Panc1 (cell line): ENCODE measurements at places on chromosomes 2 and 18. TPM values are rescaled to one million over a fixed set of nuclear protein-coding genes. Genes with fewer than 3 reads are reported as not detected.

LIMS3 gene
- total RNA-seq: 2.6 TPM

G6PC2 gene
- total RNA-seq: not detected

KIAA2012 gene
- not detected for total RNA-seq

CHST9 gene
- 0.05 TPM for total RNA-seq

AKAIN1 gene
- total RNA-seq: not detected

LMAN2L gene
- 31.5 TPM for total RNA-seq

AQP4 gene
- not detected for total RNA-seq

PLGLB1 gene
- 1.4 TPM for total RNA-seq

DNA sequence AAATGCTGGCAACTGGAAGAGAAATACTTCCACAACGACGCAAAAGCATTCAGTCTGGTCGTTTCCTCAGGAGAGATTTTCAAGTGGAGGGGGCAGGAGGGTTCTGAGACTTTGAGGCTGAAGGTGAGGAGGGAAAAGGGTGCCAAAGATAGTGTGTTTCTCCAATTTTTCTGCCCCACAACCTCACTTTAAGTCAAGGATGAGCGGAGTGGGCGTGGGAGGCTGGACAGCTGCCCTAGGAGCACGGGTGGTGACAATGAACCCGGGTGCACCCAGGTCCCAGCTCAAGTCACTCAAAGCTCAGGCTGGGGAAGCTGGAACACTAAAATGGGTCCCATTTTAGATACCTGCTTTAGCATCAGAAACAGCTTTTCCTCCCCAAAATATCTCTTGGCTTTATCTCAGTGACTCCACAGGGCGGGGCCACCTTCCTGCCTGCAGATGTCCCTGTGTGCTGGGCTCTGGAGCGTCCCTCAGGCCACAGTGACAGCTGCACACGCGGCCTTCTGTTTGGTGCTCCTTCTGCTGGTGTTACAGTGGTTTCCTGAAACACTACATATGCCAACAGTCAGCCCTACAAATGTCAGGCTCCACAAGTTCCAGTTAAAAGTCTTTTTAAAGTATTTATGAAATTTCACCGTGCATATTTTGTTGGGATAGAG, 1.4 kb upstream of the MBP start:
- DNase-seq: no peak

DNA sequence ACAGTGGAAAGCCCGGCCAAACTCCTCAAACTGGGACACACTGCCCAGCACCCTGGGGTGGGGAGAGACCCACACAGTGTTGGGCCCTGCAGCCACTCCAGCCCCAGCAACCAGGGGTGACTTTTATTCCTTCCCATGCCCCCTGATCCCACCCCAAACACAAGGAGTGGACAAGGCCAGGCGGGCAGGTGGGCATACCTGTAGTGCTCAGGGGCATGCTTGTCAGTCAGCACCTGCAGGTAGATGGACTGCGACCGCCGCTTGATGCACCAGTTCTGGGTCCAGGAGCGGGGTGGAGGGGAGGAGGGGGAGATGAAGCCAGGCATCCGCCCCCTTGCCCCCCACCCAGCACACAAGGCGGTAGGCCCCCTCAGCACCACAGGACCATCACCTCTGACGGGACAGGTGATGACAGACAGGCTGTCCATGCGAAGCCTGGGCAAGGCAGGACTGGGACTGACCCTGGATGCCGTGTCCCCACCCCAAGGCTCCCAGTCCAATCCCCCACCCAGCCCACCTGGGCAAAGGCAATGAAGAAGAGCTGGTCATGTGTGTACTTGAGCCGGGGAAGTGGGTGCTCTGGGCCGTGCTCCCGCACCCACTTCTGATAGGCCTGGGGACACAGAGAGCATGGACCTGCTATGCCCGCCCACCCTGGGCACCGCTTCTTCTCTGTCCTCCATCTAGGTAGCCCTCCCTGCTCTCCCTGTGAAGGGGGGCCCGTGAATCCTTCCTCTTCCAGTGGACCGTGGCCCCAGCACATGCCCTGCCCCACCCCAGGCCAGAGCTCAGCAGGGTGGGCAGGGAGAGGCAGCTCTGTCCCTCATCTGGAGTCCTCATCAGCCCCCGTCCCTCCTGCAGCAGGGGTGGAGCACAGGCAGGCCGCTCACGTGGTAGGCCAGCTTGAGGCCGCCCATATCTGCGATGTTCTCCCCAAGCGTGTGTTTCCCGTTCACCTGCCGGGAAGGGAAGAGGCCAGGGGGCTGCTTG, 7.1 kb downstream of the ECEL1 start:
- DNase-seq: no peak

GRCh38 chr2:83565181-83565580, 893.9 kb downstream of the SUCLG1 start:
- DNase-seq: no peak

DNA sequence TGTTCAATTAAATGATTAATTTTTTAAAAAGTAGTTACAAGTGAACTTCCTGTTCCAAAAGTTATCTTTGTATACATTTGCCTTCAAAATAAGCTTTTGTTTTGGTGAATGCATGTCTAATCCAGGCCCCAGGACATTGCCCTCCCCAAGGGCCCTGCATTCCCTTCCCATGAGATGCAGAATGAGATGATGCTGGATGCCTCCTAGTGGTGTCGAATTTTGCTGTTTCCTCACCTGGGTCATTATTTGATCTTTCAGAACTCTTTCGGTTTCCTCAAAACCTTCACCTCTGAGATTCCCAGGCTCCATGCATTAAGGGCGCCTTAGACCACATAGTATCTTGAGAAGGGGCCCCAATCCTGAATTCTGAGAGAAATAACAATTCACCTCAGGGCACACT, 728.8 kb downstream of the CNTNAP5 start:
- DNase-seq: no peak

DNA sequence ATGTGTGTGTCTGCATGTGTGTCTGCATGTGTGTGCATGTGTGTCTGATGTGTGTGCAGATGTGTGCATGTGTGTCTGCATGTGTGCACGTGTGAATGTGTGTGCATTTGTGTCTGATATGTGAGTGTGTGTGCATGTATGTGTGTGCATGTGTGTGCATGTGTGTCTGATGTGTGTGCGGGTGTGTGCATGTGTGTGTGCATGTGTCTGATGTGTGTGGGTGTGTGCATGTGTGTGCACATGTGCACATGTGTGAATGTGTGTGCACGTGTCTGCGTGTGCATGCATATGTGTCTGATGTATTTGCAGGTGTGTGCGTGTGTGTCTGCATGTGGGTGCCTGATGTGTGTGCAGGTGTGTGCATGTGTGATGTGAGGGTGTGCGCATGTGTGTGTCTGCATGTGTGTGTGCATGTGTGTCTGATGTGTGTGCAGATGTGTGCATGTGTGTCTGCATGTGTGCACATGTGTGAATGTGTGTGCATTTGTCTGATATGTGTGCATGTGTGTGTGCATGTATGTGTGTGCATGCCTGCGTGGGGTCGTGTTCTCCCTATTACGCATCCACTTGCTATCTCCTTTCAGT, 470.1 kb upstream of the HS6ST1 start:
- DNase-seq: no peak

DNA sequence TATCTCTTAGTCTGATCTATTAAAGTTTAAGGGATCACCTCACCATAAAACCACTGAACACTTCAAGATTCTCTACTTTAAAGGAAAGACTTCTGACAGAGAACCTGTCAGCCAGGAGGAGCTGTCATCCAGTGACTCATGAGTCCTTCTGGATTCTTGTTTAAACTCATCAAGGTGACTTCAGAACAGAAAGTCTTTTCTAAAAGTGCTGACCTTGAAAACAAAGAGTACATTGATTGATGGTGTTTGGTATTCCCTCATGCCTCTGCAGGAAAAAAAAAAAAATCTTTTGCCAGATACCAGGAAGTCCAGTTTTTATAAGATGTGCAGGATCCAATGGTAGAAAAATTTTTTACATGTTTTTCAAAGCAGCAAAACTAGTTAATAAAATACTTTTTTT, 12.3 kb downstream of the DSG2 start:
- no peak for DNase-seq

- DNase-seq: no peak
Observed at GRCh38 chr18:5463390-5463789, 80.4 kb downstream of the EPB41L3 start.

DNA sequence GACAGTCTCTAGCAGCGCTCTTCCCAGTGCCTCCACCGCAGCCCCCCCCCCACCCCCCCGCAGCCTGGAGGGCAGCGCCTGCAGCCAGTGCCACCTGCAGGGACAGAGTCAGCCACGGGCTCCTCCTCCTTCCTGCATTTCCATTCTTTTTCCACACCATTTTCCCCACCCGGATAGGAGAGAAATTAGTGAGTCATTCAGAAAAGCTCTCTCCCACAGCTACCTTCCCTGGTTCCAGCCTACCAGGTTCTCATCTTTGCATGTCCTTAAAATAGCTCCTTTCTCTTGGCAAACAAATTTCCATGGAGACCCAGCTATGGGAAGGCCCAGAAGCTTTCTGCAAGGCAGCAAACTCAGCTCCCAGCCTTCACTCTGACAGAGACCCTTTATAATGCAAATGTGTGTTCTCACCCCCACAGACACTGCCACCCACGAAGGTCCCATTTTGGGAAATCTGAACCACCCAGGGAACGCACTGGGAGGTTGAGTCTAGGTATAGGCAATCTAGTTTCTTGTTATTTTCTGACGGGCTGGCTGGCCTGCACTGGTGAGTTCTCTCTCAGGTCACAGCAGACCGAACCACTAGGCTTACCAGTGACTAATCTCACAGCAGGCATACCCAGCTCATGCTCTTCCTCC, 41.8 kb upstream of the ATG16L1 start:
- DNase-seq: no peak

- DNase-seq: no peak
Observed at GRCh38 chr2:202682274-202682673, 47.5 kb downstream of the FAM117B start.

- no peak for DNase-seq
Observed at GRCh38 chr2:159455330-159455918, 160.9 kb downstream of the BAZ2B start.

- no peak for DNase-seq
Observed at GRCh38 chr2:113877711-113878598, 11.9 kb upstream of the ACTR3 start.

DNA sequence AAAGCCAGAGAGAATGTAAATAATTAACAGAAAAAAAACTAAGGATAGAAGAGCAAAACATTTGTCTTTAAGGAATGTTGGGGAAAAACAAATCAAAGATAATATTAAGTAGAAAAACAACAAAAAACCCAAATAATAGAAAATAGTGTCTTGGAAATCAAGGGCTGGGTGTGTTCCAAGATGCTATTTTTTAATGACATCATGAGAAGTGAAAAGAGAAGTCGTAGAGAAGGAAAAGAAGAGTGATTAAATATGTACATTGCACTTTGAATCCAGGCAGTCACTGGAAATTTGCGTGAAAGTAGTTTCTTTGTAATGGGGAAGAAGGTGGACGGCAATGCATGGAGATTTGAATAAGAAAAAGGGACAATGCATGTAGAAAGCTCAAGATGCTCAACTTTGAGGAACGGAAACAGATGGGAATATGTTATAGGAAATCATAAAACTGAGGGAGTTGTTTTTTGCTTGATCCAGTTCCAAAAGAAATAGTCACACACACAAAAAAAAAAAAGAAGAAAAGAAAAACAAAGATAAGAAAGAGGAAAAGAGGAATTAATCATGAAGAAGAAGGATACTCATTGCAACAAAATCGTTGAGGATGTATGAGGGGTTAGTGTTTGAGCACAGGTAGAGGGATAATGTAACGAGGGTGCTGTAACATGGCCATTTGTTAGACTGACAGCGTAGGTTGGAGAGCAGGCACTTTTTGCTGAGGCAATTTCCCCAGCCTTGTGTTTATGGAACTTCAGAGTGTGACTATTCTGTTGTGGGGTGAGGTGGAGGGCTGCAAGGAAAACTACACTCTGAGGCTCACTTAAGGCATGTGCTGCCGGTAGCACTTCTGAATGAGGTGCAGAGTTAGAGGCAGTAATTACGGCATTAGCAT, 184.1 kb downstream of the CALCRL start:
- no peak for DNase-seq

GRCh38 chr2:1995987-1996386, 251.7 kb upstream of the PXDN start:
- no peak for DNase-seq

DNA sequence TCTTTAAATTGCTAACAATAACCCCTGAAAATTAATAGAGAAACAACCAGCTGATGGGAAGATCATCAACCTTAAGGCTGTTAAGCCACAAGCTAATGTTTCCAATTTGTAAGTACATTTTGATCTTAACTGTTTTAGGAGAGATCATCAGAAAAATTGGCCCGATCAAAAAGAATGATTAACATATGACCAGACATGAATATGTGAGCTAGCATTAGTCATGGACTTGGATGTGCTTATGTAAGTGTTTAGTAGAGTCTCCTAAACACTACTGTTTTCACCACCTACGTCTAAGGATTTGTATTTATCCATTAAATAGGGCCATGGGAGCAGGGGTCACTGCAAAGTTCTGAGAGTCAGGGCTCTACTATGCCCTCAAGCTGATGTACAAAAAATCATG, 4.3 kb downstream of the LMAN1 start:
- DNase-seq: no peak

GRCh38 chr2:143452817-143453451, 323.7 kb downstream of the ARHGAP15 start:
- no peak for DNase-seq

DNA sequence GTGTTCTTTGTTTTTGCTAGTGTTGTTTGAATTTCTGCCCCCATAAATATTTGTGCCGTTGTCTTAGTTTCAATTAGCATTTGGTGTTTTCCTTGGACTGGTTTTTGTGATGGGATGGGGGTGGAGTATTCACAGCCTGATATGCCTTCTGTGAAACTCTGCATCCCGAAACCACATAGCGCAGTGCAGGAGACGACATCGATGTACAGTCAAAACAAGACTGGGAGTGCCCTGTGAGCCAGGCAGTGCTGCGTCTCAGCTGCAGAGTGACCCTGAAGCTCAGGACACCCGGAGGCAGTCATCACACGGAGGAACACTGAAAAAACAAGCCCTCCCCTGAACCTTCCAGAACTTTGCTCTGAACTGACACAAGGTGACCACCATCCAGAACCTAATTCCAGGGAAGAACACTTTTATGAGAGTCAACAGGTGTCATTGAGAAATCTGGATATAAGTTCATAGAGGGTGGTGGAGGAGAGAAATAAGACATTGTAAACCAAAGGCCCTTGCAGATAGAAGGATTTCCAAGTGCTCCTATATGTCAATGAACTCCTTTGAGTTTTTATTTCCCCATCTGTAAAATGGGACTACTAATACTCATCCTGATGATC, 61.2 kb upstream of the CABLES1 start:
- DNase-seq: no peak

- DNase-seq: no peak
Observed at GRCh38 chr18:21452276-21452780, 148.2 kb downstream of the ESCO1 start.

DNA sequence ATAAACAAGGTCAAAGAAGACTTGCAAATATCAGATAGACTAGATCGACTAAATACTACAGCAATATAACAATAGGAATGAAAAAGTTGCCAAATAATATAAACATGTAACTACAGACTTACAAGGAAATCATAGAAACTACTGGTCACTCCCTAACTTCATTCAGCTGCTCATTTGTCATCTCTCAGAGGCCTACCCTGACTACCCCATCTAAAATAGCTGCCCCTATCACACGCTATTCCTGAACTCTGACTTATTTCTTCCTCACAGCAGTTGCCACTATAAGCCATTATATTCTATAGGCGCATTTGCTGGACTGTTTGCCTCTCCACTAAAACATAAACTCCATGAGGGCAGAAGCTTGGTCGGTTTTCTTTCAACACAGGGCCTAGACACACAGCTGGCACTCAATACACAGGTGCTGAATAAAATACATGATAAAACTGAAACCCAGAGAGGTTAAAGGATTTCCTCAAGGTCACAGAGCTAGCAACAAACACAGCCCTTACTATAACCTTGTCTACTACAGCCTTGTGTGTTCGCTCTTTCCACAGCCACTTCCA, 1.8 kb downstream of the STRN start:
- DNase-seq: no peak
